ENCODE measurements at places on chromosomes 12 and 14.

- no peak for DNase-seq
These were observed 18.2 kb downstream of the DYNC1H1 start for GRCh38 chr14:101982621-101983020.

DNA sequence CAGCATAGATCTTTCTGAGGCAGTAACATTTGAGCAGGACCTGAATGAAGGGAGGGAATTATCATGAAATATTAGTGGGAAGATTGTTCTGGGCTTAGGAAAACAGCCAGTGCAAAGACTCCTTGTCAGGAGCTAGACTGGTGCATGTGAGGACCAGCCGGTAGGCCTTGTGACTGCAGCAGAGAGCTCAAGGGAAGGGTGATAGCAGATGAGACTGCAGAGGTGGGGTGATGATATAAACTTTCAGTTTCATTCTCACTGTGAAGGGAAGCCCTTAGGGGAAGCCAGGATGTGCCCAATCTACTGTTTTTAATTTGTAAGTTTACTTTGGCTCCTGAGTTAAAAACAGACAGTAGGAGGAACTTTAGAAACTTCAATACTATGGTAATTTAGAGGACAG lies 12.4 kb downstream of the IL22 start:
- no peak for DNase-seq

DNA sequence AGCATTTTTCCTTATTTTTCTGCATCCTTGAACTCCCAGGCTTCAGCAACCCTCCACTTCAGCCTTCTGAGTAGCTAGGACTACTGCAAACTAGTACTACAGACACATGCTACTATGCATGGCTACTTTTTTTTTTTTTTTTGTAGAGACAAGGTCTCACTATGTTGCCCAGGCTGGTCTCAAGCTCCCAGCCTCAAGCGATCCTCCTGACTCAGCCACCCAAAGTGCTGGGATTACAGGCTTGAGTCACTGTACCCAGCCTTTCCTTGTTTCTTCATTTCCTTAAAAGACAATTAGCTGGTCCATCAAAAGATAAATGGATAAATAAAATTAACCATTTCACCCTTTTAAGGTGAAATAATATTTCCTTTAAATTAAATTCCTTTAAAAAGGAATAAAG lies 205.8 kb downstream of the SPTSSA start:
- no peak for DNase-seq

- DNase-seq = no peak
These were observed 465.9 kb upstream of the TBX3 start for GRCh38 chr12:115149685-115150378.

GRCh38 chr12:54046809-54047159 lies 6.9 kb upstream of the HOXC4 start:
- DNase-seq = no peak

DNA sequence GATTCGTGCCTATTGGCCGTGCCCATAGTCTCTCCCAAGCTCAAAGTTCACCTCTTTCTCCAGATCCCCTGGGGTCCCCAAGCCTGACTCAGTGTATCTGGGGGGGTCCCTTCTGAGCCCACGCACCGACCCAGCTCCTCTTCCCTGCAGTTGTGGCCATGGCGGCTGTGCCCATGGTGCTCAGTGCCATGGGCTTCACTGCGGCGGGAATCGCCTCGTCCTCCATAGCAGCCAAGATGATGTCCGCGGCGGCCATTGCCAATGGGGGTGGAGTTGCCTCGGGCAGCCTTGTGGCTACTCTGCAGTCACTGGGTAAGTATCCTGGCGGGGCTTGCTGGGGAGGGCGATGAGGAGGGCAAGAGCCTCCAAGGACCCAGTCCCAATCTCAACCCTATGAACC lies 5.1 kb downstream of the IFI27 start:
- no peak for DNase-seq

- no peak for DNase-seq
These were observed 234.3 kb downstream of the C12orf50 start for GRCh38 chr12:87794854-87795253.

DNA sequence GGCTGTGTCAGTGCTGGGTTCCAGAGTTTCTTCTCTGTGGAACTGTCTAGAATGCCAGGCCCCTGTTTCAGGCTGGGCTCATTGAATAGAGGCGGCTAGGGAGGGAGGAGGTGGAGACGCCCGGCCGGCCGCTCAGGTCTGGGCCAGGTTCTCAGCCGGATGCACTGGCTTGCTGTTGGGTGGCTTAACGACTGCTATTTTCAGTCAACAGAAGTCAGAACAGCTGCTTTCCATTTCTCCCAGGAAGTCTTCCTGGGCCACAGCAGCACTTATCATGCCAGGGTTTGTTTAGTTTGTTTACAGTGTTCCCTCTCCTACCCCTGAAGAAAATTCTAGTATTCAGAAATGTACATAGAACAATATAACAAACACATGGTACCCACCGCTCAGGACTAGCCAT lies 26.0 kb upstream of the VPS37B start:
- no peak for DNase-seq

DNA sequence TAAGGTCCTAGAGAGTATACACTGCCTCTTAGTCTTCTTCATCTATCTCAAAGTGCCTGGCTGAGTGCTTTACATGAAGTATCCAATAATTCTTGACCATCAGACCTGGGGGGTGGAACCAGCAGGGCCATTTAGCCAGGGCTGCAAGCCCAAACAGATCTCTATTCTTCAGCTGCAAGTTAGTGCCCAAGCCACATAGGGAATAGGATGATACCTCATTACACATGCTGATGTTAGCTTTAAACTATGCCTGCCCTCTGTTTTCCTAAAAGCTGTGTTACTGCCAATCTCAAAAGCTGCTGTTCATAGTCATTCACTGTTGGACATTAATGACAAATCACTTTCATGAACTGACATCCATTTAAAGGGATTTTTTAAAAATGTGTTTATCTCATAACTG lies 16.7 kb upstream of the IFNG start:
- no peak for DNase-seq

Data from NCI-H1694 (cell line).